Skeletal muscle tissue (tissue), 5 donors: ENCODE measurements at places on chromosomes 2 and 18. TPM values are rescaled to one million over a fixed set of nuclear protein-coding genes. Genes with fewer than 3 reads are reported as not detected.

Gene DLX1
- not detected for total RNA-seq

Gene CBLN2
- total RNA-seq: 0.52 TPM

Gene GKN1
- not detected for total RNA-seq

Gene ASXL3
- 7.3 TPM for total RNA-seq

Gene BOLL
- 2.6 TPM for total RNA-seq

Gene EFHD1
- total RNA-seq: 2.1 TPM

Gene EHD3
- total RNA-seq: 2.6 TPM

Gene CROCC2
- total RNA-seq: under 0.01 TPM

Gene SATB2
- 3.7 TPM for total RNA-seq

Gene FAM117B
- 2.1 TPM for total RNA-seq

Gene SLC23A3
- total RNA-seq: 0.52 TPM

Gene SH3RF3
- total RNA-seq: 2.1 TPM

Gene PDE6D
- 14.1 TPM for total RNA-seq

Gene TEX44
- not detected for total RNA-seq

Gene PLGLB2
- 2.1 TPM for total RNA-seq

Gene SP9
- not detected for total RNA-seq

Gene ALPP
- total RNA-seq: not detected

Gene DSG3
- total RNA-seq: not detected

Gene ST8SIA3
- not detected for total RNA-seq

Gene SERPINB12
- not detected for total RNA-seq
